SK-MEL-5 (cell line): ENCODE measurements at places on chromosomes 4 and X. TPM values are rescaled to one million over a fixed set of nuclear protein-coding genes. Genes with fewer than 3 reads are reported as not detected.
A peak's percentile ranks its signal among the peaks of the same experiment; 100 is the strongest.

- no peak for DNase-seq
Measured at GRCh38 chr4:957581-958313, 15.6 kb downstream of the DGKQ start.

GRCh38 chrX:30246769-30247489 lies at the start of gene MAGEB1:
MAGEB1 (plus strand) TSS chrX:30247146; CDS start chrX:30250494, 3,348 bp downstream.
- peak; percentile 0 for DNase-seq

- no peak for DNase-seq
Measured at GRCh38 chrX:20361890-20362262, 95.2 kb upstream of the RPS6KA3 start.

DNA sequence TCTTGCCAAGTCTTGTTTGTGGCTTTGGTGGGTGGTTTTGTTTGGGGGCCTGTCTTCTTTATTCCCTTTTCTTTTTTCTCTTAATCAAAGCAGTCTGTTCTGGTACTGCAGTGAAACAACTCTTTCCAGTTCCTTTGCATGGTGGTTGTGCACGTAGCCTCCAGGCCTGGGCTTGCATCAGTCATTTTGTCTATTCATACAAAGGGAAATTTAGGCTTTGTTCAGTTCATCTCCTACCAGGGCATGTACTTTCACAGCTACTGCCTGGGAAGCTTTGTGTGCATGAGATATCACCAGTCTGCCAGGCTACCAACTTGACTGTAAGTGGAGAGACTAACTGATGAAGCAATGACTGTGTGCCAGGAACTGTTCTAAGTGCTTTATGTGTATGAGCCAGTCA lies 8.5 kb downstream of the TRIM2 start:
- peak; percentile 55 for DNase-seq

DNA sequence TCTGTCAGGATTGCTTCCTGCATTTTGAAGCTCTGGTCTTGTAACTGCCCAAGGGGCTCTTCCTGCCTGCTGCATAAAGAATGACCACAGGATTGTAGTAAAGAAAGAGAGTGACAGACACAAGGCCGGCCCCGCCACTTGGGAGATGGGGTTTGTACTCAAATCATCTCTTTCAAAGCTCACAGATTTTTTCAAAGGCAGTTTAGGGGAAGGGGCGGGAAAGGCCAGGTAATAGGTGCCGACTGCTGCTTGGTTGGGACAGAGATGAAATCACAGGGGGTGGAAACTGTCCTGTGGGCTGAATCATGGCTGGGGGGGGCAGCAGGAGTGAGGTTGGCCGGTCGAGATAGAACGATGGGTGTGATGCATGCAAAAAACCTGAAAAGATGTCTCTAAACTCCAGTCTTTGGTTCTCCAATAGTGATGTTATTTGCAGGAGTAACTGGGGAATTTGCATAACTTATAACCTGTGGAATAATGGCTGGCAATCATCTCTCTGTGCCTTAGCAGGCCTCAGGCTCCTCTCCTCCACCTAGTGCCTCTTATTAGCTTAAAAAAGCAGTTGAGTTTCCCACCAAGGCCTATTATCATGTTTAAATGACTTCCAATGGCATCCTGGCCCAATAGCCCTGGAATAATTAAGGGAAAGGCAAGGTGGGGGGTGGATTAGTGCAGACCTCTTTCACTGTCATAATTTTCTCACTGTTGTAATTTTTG lies 778.4 kb upstream of the FRG1 start:
- no peak for DNase-seq

DNA sequence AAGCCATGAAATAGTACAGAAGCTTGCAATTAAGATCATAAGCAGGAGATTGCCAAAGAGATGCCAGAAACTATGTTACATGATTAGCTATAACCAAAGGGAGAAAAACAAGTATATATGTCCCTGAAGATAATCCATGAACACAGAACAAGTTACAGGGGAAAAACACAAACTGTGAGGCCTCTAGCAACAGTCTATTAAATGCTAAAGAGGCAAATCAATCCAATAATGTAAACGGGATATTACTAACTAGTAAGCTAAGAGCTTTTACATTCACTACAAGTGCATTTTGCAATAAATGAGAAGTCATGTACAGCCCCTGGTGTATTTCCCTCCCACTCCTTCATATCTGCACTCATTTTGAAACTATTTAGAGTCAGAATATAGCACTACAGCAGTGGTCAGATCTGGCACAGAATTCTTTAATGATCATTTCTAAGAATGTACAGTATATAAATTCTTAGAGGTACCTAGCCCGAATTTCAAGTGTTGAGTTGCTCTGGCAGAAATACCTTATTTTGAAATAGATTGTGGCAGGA lies 449.8 kb upstream of the SMIM31 start:
- no peak for DNase-seq

GRCh38 chrX:15072880-15073279 lies 197.0 kb downstream of the ASB9 start:
- no peak for DNase-seq

DNA sequence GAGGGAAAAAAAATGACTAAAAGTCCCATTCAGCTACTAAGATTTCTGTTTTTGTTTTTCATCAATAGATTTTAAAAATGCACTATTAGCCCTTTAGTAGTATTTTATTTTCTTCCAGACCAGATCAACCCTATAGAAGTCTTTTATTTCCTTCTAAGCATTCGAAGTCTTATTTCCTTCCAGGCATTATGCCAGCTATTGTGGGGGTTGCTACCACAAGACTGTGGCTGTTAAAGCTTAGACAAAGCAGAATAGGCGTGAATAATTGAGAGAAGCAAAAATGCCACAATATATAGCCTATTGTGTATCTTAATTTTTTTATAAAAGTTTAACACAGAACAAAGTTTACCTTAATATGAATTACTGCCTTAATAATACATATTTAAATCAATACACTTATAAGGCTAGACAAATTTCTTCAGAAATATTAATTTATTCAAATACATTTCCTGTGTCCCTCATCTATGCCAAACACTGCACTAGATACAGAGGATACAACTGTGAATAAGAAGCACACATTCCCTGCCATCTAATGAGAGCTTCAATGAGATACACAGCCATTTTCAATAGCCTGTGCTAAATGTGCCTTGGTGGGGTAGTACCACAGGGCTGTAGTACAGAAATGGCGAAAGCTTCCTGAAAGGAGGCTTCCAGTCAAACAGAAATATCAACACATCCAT lies 33.1 kb downstream of the SLC10A7 start:
- DNase-seq, result peak; percentile 64

- no peak for DNase-seq
Measured at GRCh38 chr4:142801966-142802365, 44.1 kb downstream of the INPP4B start.

- no peak for DNase-seq
Measured at GRCh38 chr4:159367781-159368080, 264.9 kb downstream of the RAPGEF2 start.

Gene LANCL3
- not detected in 2 replicates for total RNA-seq

Gene ESX1
- 0.24 and 0.34 TPM in 2 replicates for total RNA-seq
